Psoas muscle (tissue), 8 donors: ENCODE measurements at places on chromosomes 1 and 21. TPM values are rescaled to one million over a fixed set of nuclear protein-coding genes. Genes with fewer than 3 reads are reported as not detected.

- no peaks in the 10 kb centered on the region for H3K4me1 ChIP-seq
- no peak for DNase-seq
- H3K27ac ChIP-seq = no peak overlapping the region
- H3K36me3 ChIP-seq = no peaks in the 10 kb centered on the region
- H3K27me3 ChIP-seq = peaks cover 2% of the 10 kb centered on the region
- H3K4me3 ChIP-seq = no peak overlapping the region
Measured at GRCh38 chr1:64396817-64397216, 73.1 kb upstream of the CACHD1 start.

Gene C1QB
- 25.6 TPM for total RNA-seq

DNA sequence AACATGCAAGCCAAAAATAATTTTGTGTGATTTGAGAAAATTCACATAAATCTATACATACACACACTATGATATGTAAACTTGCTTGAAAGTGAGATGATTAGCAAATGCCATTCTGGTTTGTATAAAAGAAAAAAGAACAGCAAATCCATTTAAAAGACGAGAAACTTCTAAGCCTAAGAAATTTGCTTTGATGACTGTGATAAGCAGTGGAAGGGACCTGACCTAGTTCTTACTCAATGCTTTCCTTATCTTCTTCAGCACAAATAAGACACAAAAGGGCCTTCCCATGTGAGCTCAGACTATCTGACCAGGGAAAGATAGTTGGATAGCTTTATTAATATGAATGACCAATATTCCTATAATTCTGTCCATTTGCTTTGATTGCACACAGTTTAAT, 25.3 kb upstream of the NMNAT2 start:
- H3K27me3 ChIP-seq = no peaks in the 10 kb centered on the region
- no peaks in the 10 kb centered on the region for H3K4me1 ChIP-seq
- no peaks in the 10 kb centered on the region for H3K36me3 ChIP-seq
- no peak overlapping the region for H3K4me3 ChIP-seq
- H3K27ac ChIP-seq = no peak overlapping the region

- no peaks in the 10 kb centered on the region for H3K27me3 ChIP-seq
- no peak for DNase-seq
- H3K36me3 ChIP-seq = no peaks in the 10 kb centered on the region
- no peaks in the 10 kb centered on the region for H3K4me1 ChIP-seq
- no peak overlapping the region for H3K4me3 ChIP-seq
Measured at GRCh38 chr1:220970311-220970710, 91.1 kb downstream of the HLX start.

Gene KRTAP11-1
- total RNA-seq = not detected

DNA sequence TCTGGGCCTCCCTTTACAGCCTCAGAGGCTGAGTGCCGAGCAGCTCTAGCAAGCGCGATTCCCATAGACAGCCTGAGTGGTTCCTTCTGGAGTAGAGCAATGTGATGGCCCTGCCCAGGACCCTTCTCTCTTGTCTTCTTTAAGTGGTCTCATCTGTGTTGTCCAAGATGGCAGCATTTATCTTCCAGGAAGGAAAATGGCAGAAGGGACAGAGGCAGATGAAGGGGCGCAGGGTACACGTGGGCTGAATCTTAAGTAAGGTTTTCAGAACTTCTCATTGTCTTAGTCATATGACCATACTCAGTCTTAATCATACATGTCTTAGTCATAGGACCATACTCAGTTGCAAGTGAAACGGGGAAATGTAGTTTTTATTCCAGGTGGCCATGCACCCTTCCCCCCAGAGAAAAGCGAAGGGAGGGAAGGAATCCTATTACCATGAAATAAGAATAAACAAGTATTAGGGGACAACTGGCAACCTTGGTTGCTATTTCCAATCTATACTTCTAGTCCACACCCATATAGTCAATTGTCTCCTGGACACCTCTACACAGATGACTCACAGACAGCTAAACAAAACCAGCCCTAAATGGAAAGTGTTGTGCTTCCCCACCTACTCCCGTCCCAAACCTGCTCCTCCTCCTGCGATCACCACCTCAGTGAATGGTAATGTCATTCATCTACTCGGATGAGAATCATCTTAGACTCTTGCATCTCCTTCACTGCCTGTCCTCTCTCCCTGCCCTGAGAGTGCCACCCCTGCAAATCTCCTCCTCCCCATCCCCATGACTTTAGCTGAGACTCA, 13.3 kb downstream of the OVAAL start:
- no peaks in the 10 kb centered on the region for H3K27me3 ChIP-seq
- H3K4me1 ChIP-seq = no peaks in the 10 kb centered on the region
- no peak for DNase-seq
- no peak overlapping the region for H3K4me3 ChIP-seq
- no peaks in the 10 kb centered on the region for H3K36me3 ChIP-seq

DNA sequence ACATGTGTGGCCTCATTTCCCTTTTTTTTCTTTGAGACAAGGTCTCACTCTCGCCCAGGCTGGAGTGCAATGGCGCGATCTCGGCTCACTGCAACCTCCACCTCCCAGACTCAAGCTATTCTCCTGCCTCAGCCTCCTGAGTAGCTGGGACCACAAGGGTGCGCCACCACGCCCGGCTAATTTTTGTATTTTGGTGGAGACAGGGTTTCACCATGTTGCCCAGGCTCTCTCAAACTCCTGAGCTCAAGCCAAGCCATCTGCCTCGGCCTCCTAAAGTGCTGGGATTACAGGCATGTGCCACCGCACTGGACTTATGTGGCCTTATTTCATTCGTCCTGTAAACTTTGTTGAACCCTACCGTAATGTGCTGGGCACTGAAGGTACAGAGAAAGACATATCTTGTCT, 569 bp upstream of the WARS2 start:
- H3K27me3 ChIP-seq = no peaks in the 10 kb centered on the region
- peaks cover 37% of the 10 kb centered on the region for H3K4me1 ChIP-seq
- peak overlapping the region; percentile 78 for H3K4me3 ChIP-seq
- DNase-seq = peak; percentile 28
- peaks cover 5% of the 10 kb centered on the region for H3K36me3 ChIP-seq

- peak overlapping the region; percentile 19 for H3K4me3 ChIP-seq
- no peaks in the 10 kb centered on the region for H3K27me3 ChIP-seq
- no peaks in the 10 kb centered on the region for H3K36me3 ChIP-seq
- DNase-seq = no peak
Measured at GRCh38 chr1:10253755-10254154, 43.4 kb downstream of the KIF1B start.

DNA sequence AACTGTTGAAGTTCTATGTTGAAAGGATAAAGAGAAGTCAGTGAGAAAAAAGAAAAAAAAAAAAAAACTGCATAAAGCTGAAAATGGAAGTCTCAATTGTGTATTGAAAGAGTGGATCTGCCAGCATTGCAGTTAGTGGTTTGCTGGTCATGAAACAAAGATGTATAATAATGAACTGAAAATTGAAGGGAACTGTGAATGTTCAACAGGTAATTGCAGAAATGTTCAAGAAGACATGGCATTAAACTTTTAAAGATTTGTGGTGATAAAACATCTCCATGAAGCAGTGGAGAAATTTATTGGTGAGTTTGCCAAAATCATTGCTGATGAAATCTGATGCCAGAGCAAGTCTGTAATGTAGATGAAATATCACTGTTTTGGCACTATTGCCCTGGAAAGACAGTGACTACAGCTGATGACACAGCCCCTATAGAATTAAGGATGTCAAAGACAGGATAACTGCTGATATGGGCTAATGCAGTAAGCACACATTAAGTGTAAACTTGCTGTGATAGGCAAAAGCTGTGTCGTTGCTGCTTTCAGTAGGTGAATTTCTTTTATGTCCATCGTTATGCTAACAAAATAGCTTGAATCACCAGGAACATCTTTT, 71.0 kb downstream of the RD3 start:
- DNase-seq = no peak
- H3K4me3 ChIP-seq = no peak overlapping the region
- H3K27ac ChIP-seq = no peak overlapping the region
- no peaks in the 10 kb centered on the region for H3K36me3 ChIP-seq
- H3K4me1 ChIP-seq = no peaks in the 10 kb centered on the region

- H3K36me3 ChIP-seq = peaks cover 75% of the 10 kb centered on the region
- H3K4me1 ChIP-seq = no peaks in the 10 kb centered on the region
- no peak overlapping the region for H3K4me3 ChIP-seq
- no peaks in the 10 kb centered on the region for H3K27me3 ChIP-seq
- H3K27ac ChIP-seq = no peak overlapping the region
Measured at GRCh38 chr1:21823980-21824702, 12.1 kb downstream of the LDLRAD2 start.

Gene C8A
- total RNA-seq = not detected

DNA sequence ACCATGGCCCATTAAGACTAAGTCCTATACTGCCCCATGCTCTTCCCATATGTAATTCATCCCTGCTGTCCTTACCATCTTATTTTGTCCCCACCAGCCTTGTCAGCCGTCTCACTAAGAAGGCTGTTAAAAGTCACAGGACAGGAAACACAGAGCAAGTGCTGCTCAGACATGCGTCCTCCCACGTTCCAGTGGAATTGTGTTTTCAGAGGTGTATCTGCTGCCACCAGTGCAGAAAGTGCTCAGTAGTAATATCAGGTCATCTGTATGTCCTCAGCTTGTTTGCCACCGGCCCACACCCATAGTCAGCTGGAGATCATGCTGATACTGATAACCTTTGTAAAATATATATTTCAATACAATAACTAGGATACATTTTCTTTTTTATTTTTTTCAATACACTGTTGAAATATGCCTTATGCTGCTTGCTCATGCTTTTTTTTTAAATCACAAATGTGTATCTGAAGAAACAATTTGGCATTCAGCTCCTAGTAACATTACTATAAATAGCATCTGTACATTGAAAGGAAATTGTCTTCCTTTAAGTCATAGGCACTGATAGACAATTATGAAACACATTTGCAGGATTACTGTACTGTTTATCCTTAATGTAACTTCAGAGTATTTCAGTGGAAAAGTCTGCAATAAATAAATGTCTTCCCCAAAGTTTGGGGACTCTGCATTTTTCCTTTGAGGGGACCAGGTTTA, 156.9 kb downstream of the EDEM3 start:
- H3K27me3 ChIP-seq = no peaks in the 10 kb centered on the region
- no peaks in the 10 kb centered on the region for H3K4me1 ChIP-seq
- no peak overlapping the region for H3K4me3 ChIP-seq
- H3K27ac ChIP-seq = no peak overlapping the region

GRCh38 chr1:204343802-204344201, 15.9 kb downstream of the PLEKHA6 start:
- H3K4me3 ChIP-seq = no peak overlapping the region
- DNase-seq = no peak
- H3K27ac ChIP-seq = no peak overlapping the region
- no peaks in the 10 kb centered on the region for H3K27me3 ChIP-seq

GRCh38 chr1:46301808-46302640, 1.4 kb downstream of the LRRC41 start:
- H3K4me3 ChIP-seq = peak overlapping the region; percentile 100
- peaks cover 58% of the 10 kb centered on the region for H3K4me1 ChIP-seq
- H3K27me3 ChIP-seq = no peaks in the 10 kb centered on the region
- H3K36me3 ChIP-seq = peaks cover 19% of the 10 kb centered on the region

GRCh38 chr1:43171312-43171875, 696 bp downstream of the EBNA1BP2 start:
- peaks cover 4% of the 10 kb centered on the region for H3K27me3 ChIP-seq
- no peak for DNase-seq

Gene KCNE2
- total RNA-seq = 0.44 TPM

- no peaks in the 10 kb centered on the region for H3K36me3 ChIP-seq
- DNase-seq = no peak
Measured at GRCh38 chr1:207288315-207288714, 33.2 kb upstream of the CD55 start.

GRCh38 chr1:220655961-220656740, 34.0 kb upstream of the C1orf115 start:
- H3K27me3 ChIP-seq = no peaks in the 10 kb centered on the region
- no peaks in the 10 kb centered on the region for H3K36me3 ChIP-seq
- no peaks in the 10 kb centered on the region for H3K4me1 ChIP-seq
- no peak overlapping the region for H3K27ac ChIP-seq
- no peak overlapping the region for H3K4me3 ChIP-seq
- DNase-seq = no peak

DNA sequence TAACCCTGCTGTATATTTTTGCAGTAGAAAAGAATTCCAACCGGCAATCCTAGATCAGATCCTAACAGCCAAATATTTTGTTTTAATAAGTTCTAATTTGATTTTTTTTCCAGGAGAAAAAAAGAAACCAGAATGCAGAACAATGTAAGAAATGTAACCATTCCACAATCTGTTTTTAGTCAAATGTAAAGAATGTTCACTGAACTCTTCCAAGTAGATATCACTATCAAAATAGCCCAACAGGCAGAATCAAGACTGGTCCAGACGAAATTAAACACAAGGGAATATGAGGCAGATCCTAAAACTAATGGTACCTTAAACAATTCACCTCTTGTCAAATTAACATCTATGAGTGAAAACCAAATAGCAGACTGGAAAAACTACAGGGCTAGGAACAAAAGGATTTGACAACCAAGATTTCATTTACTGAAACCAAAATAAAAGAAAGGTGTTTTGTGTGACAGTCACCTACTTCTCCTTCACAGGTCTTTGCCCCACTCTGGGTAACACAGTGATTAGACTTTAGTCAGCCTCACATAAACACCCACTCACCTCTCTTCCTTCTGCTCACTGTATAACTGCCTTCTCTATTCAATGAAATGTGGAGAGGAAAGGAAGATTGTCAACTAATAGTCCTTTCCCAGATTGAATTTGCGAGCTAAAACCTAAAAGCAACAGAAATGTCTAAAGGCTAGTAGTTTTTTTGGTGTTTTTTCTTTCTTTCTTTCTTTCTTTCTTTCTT, 137.9 kb downstream of the FAF1 start:
- H3K4me1 ChIP-seq = no peaks in the 10 kb centered on the region
- no peaks in the 10 kb centered on the region for H3K36me3 ChIP-seq
- H3K27ac ChIP-seq = no peak overlapping the region
- no peak for DNase-seq
- H3K27me3 ChIP-seq = no peaks in the 10 kb centered on the region

DNA sequence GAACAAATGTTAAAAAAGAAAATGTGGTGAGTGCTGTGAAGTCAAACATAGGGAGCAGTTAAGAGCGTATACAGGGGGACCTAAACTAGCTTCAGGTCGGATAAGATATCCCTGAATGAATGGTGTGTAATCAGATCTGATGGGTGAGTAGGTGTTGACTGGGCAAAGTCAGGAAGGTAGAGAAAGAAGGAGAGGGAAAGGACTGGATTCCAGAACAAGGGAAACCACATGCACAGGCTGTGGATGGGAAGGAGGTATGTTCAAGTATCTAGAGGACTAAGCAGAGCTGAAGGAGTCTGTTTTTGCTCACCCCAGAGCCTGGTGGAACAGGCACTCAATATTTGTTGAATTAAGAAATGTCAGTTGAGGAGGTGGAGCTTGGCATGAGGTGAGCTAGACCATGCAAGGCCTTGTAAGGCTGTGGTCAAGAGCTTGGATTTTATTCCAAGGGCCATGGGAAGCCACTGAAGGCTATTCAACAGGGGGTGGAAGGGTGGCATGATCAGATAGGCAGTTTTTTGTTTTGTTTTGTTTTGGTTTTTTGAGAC, 27.4 kb downstream of the MAP7D1 start:
- H3K4me3 ChIP-seq = no peak overlapping the region
- peaks cover 19% of the 10 kb centered on the region for H3K4me1 ChIP-seq
- peaks cover 35% of the 10 kb centered on the region for H3K36me3 ChIP-seq
- peak overlapping the region; percentile 50 for H3K27ac ChIP-seq
- no peaks in the 10 kb centered on the region for H3K27me3 ChIP-seq

- no peaks in the 10 kb centered on the region for H3K36me3 ChIP-seq
- no peak for DNase-seq
- no peaks in the 10 kb centered on the region for H3K27me3 ChIP-seq
- H3K4me3 ChIP-seq = no peak overlapping the region
- no peaks in the 10 kb centered on the region for H3K4me1 ChIP-seq
Measured at GRCh38 chr1:113282008-113282892, 108.1 kb upstream of the MAGI3 start.

- no peaks in the 10 kb centered on the region for H3K27me3 ChIP-seq
- no peak overlapping the region for H3K4me3 ChIP-seq
- no peaks in the 10 kb centered on the region for H3K36me3 ChIP-seq
- peaks cover 49% of the 10 kb centered on the region for H3K4me1 ChIP-seq
Measured at GRCh38 chr1:205915354-205915990, 27.8 kb downstream of the SLC26A9 start.
